ENCODE measurements at places on chromosomes 13 and 19.

DNA sequence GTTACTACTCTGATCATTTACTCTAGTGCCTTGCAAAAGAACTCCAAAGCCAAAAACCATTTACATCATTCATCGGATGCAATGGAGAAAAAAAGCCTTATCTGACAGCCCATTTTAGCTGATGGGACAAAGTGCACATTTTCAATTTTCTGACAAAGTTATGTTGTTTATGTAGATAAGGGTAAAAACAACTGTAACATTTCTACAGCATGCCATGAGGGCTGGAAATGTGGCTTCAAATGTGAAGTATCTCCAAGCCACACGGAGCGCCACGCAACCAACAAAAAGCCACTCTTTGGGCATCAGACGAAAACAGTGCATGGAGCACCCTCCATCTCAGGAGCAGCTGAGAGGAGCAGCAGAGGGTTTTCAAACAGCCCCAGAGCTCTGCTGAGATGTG is 364.6 kb upstream of the ZNF507 start:
- DNase-seq, result no peak

DNA sequence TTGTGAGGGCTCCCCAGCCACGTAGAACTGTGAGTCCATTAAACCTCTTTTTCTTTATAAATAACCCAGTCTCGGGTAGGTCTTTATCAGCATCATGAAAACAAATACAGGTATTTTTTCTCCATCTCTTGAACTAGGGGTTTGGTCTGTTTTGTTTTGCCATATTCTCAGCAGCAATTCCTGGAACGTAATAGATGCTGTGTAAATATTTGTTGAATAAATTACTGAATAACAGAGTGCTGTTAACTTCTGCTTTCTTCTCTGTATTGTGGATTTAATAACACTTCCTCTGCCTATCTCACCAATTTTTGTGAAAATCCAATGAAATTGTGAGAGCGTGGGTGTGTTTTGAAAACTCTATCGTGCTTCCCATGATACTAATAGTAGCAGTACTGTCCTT is 429.4 kb downstream of the DCT start:
- DNase-seq, result no peak

DNA sequence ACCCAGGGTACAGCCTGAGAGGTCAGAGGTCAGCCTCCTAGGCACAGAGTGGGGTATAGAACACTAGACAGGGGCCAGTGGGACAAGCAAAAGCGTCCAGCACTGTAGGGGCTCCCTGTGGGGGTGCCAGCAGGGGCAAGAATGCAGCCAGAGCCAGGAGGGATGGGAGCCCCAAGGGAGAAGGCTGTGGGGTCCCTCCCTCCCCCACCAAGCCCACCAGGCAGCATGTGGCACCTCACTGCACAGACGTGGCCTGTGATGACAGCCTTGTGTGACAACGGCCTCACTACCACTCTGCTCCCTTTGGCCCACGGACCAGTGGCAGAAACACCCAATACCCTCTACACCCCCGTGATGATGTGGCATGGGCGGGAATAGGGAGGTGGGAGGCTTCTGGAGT is 10.1 kb downstream of the ARMC6 start:
- DNase-seq, result no peak

DNA sequence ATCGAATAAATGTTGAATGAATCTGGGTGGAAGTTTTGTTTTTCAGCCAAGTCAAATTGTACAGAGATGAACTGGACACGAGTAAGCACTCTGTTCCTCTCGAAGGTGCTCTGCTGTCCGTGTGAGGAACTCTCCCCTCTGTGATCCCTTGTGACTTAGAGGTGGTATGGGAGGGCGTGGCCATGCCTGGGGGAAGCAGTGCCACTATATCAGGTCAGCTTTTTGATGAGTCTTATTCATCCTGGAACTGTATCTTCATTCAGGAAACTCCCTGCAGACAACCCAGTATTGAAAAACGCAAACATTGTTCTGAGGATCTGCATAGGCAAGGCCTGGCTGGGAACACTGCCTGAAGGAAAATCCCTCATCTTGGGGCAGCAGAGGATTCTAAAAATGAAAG is 45.7 kb upstream of the FLT1 start:
- no peak for DNase-seq

DNA sequence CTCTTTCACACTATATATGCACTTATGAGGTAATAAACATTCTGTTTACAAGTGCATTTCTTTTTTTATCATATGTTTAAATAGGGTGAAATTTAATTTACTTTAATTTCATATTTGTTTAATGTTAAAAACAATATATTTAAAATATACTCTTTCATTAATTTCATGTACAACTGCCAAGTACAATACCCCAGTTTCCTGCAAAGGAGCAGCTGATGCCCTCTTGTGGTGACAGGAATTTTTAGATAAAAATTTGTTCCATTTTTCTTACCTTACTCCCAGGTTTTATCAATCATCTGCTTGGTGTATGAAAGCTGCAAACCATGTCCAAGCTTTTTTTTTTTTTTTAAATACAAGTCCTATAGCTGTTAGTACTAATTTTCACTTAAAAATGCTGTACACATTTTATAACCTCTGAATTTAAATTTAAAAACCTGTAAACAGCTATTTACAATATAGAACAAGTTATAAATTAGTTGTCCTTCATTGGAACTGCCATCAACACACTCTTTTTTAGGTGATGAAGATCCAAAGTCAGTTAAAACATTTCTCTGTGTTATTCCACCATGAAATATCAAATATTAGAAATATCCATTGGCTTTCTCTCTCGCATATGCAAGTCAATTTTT is 4.9 kb downstream of the PCDH20 start:
- DNase-seq, result no peak

DNA sequence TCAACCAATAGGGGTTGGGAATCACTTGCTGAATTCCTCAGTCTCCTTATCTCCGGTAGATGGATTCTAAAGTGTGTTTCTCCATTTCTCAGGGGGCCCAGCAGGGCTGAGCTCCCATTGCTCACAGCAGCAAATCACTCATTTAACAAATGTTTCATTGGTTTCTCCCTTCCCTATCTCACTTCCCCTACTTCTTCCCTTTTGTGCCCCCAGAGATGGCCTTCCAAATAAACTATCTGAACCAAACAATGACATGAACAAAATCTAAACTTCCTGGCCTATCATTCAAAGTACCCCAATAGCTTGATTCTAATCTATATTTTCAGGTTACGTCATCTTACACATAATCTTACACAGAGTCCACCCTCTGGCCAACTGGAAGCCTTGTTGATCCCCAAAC is 60.4 kb downstream of the DLEU7 start:
- no peak for DNase-seq

- DNase-seq, result no peak
These were observed 19.2 kb downstream of the PNMA8A start for GRCh38 chr19:46452186-46452585.

DNA sequence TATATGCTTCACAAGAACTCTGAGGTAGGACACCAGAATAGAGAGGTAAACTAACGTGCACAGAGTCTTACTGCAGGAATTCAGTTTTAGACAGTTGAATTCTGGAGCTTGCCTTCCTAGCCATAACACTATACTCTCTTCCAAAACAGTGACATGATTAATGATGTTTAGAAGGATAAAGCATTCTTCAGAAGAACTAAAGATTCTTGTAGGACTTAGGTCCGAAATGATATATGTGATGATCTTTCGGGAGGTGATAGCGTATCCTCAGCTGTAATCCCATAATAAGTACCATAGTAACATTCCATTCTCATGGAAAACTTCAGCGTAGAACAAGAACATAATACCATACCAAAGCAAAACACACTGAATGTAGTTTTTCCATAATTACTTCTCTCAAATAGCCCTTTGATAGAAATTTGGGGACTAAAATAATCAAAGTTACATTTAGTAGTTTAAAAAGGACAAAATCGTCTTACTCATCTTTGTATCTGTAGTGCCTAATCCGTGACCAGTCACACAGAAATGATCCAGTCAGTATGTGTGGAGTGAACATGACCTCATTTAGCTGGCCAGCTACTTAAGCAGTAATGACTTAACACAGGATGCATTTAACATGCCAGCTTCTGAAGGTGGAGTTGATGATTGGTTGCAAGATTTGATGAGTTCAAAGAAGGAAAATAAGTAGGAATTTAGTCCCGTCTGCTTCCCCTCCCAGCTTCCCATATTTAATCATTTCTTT is 38.4 kb downstream of the PIBF1 start:
- DNase-seq, result no peak

DNA sequence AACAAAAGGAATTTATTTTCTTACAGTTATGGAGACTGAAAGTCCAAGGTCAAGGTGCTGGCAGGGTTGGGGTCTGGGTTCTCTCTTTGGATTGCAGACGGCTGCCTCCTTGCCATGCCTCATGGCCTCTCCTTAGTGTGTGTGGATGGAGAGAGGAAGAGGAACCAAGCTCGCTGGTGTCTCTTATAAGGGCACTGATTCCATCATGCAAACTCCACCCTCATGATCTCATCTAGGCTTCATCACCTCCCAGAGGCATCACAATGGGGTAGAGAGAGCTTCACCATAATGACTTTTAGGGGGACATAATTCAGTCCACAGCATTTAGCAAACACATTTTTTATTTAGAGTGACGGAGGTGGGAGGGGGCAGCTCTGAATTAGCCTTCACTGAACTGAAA is 104.9 kb upstream of the ABCC4 start:
- no peak for DNase-seq

DNA sequence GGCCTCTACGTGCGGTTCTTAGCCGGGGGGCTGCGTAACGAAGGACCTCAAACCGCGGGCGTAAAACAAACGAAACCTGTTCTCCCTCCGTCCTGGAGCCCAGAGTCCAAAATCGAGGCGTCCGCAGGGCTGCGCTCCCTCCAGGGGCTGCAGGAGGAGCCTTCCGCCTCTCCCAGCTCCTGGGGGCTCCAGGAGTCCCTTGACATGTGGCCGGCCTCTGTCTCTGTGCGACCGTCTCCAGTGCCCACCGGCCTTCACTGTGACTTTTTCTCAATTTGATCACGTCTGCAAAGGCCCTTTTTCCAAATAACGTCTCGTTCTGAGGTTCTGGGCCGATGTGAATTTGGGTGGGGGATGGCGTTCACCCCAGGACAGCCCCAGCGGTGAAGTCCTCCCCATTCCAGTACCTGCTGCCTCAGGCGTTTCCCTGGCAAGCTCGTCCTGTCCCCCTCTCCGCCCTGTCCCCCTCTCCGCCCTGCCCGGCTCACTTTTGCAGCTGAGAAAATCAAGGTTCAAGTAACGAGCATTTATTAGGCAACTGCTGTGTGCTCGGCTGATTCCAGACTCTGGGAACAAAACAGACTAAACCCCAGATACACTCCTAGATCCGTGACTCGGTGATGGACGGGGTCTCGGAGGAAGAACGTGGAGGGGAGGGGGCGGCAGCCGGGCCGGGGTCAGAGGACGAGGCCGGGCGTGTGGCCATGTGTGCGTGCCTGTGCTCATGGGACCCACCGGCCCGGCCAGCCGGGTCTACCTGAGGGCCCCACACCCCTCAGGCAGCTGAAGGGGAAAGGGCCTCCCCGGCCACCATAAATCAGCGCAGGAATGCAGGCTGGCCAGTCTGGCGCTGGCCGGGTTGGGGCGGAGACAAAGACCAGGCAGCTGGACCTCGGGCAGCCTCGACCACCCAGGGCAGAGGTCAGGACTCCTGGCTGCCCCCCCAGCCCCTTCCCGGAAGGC is 28.1 kb upstream of the WDR18 start:
- no peak for DNase-seq

GRCh38 chr13:50522506-50522905 is 321.0 kb downstream of the DLEU7 start:
- DNase-seq, result no peak

GRCh38 chr13:65914716-65915115 is 1315.4 kb downstream of the PCDH9 start:
- no peak for DNase-seq

- DNase-seq, result no peak
These were observed 26.5 kb downstream of the SH3GL1 start for GRCh38 chr19:4373601-4374497.

DNA sequence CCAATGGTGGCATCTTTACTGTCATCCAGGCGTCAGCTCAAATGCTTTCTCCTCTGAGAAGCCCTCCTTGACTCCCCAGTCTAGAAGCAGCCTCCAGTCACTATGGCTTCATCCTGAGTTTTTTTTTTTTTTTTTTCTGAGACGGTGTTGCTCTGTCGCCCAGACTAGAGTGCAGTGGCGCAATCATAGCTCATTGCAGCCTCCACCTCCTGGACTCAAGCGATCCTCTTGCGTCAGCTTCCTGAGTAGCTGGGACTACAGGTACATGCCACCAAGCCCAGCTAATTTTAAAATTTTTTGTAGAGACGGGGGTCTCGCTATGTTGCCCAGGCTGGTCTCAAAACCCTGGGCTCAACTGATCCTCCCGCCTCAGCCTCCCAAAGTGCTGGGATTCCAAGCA is 4.2 kb downstream of the NRTN start:
- no peak for DNase-seq

DNA sequence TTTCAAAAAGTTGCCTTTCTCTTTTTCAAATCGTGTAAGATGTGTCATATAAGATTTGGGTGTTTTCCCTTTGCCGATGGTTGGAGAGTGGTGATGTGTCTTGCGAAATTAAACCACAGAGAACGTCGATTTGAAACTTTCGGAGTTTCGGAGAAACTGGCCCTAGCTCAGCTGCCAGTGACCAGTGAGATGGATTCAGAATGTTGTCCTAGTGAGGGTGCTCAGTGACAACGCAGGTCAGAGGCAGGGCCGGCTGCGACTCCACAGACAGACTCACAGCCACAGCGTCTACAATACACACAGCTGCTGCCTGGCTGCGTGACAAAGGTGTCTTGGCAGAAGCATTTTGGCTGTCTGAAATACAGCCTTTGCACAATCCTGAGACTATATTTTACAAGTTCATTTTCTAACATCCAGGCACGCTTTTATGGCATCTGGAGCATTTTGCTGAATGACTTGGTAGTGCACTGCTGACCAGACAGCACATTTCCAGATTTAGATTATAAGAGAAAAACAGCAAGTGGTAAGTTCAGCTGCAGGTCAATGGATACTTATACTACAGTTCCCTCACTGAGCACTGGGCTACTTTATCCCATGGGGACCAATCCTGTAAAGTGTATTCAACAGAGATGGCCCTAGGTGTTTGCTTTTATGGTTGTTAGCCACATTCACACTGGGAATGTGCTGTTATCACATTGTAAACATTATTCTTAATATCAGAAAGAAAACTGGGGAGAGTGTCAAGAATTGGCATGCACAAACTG is 207.5 kb downstream of the KCNRG start:
- DNase-seq, result no peak

GRCh38 chr13:45601680-45602079 is 13.9 kb downstream of the ERICH6B start:
- no peak for DNase-seq

DNA sequence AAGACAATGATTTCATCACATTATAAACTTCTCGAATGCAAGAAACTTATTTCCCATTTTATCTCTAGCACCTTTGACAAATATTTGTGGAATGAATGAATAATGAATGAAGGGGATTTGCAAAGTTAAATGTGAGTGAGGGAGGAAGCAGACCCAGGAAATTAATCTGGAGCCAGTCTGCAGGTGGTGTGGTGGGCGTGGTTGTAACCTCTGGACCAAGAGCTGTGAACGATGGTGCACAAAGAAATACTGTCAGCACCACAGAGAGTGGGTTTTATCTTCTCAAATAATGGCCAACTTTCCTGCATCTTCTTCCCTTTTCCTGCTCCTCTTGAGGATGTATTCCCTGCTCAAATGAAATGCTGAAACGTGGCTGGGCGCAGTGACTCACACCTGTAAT is 11.0 kb upstream of the ZNF792 start:
- DNase-seq, result no peak

GRCh38 chr13:99463646-99464397 is 37.5 kb upstream of the TM9SF2 start:
- DNase-seq, result no peak

- DNase-seq, result no peak
These were observed 29.8 kb downstream of the NFIX start for GRCh38 chr19:13024951-13025697.

All from stimulated activated CD4-positive, alpha-beta T cell treated with anti-CD3 and anti-CD28 coated beads, TNF-alpha, amount 100 ng/mL, for 48 hours (primary cell).